Muscle of back (tissue), 13 donors: ENCODE measurements at places on chromosomes 1 and 21. TPM values are rescaled to one million over a fixed set of nuclear protein-coding genes. Genes with fewer than 3 reads are reported as not detected.

The S100A8 gene
- 10.6 TPM for polyA plus RNA-seq

The TAF5L gene
- 10.6 TPM for polyA plus RNA-seq

The CD1E gene
- 0.33 TPM for polyA plus RNA-seq

The SCP2 gene
- polyA plus RNA-seq, result 74.8 TPM

The KRTAP10-4 gene
- polyA plus RNA-seq, result not detected

The SLC2A5 gene
- polyA plus RNA-seq, result 5.7 TPM
